ENCODE measurements at places on chromosomes 13 and 19. TPM values are rescaled to one million over a fixed set of nuclear protein-coding genes. Genes with fewer than 3 reads are reported as not detected.

DNA sequence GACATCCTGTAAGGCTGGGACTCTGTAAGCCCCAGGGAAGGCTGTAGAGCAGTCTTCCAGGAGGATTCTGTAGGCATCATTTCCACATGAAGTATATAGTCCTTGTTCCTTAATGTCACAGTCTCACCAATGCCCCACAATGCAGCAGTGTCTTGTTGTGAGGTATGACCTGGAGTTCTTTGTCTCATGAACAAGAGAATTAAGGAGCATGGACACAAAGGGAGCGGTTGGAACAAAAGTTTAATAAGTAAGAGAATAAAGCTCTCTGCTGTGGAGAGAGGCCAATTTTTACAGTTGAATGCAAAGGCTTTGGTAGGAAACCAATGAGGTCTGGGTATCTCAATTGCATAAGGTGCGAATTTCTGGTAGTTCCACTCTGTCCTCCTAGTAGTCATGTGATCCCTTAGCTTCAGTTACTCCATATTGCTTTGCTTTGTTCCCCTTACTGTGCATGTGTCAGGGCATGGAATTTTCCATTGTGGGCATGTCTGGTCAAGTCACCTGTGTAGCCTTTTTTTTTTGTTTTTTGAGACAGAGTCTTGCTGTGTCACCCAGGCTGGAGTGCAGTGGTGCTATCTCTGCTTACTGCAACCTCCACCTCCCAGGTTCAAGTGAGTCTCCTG is 124.3 kb upstream of the TMTC4 start:
- no peak for DNase-seq

DNA sequence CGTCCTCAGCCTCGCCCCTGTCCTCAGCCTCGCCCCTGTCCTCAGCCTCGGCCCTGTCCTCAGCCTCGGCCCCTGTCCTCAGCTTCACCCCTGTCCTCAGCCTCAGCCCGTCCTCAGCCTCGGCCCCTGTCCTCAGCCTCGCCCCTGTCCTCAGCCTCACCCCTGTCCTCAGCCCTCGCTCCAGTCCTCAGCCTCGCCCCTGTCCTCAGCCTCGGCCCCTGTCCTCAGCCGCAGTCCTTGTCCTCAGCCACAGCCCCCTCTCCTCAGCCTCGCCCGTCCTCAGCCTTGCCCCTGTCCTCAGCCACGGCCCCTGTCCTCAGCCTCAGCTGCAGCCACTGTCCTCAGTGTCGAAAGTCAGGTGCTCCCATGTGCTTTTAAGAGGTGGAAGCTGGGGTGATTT is 10.5 kb downstream of the C13orf46 start:
- DNase-seq = no peak

- no peak for DNase-seq
Measured at GRCh38 chr13:92187378-92187989, 789.1 kb downstream of the GPC5 start.

MYO1F gene
- 20.6 TPM for total RNA-seq

ZNF571 gene
- 7.1 TPM for total RNA-seq
